Right ventricle myocardium inferior (tissue), 1 donor: ENCODE measurements at places on chromosomes 12 and 14.
A peak's percentile ranks its signal among the peaks of the same experiment; 100 is the strongest.

GRCh38 chr12:21551841-21552465 is 25.9 kb downstream of the SPX start:
- no peak for DNase-seq

DNA sequence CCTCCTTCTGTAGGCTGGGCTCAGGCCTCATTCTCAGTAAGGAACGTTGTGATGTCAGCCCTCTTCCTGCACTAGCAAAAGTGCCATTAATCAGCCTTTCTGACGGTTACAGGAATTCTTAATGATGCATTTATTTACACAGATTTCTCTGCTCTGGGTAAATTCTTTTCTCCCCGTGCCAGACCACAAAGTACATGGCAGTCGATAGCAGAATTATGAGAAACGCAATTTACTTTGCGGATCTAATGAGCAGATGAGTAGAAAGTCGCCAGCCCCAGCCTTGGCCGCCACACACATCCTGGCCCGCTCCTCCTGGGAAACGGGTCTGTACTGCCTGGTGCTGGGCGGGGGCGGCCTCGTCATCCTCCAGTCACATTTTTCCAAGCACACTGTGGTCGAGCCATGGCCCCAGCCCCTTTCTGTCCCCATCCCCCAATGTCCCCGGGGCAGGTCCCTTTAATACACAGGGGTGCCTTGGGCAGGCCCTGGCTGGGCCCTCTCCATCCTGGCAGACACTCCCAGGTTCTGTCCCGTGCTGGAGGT is 25.9 kb downstream of the NOC4L start:
- no peak for DNase-seq

DNA sequence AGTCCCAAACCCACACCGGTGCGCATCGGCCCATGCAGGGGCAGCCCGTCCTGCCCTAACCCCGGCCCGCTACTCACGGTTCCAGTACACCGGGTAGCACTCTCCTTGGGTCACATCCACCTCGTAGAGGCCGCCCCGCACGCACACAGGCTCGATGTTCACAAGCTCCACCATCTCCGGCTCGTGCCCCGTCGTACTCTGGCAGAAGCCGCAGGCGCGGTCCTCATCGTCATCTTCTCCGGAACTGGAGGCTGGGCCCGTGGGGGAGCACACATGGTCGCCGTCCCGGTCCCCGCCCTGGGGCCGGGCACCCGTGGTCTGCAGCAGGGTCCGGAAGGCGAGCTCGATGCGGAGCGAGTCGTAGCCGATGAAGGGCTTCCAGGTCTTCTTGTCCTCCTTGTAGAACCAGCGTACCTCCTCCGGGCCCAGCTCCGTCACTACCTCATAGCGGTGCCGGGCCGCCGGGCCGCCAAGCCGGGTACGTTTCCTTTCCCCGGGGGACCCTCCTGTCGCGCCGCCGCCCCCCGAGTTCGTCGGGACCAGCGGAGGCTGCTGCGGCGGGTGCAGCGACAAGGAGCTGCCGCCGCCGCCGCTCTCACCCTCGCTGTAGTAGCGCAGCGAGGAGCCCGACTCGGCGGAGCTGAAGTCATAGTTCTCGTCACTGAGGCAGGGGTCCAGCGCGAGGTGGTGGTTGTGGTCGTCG is 788 bp downstream of the DDHD1 start:
- peak; percentile 80 for DNase-seq

DNA sequence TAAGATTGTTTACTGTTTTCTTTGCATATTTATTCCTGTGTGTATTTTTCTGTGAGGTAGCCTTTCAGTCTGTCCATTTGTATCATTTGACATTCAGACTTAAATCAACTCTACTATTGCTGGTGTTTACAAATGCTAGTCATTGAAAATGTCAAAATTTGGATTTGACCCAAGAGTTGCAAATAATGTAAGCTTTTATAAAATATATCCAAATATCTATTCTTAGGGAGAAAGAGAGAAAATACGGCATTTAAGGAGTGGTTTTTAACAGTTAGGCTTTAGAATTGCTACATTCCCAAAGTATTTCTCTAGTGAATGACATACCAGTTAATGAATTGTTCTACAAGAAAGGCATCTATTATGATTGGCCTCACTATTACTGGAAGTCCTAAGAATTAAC is 37.9 kb downstream of the FRS2 start:
- DNase-seq, result no peak
